Left hindlimb (tissue), 1 donor: ENCODE measurements at places on chromosomes 11 and 22.

GRCh38 chr22:11605468-11605981, 3922.5 kb upstream of the OR11H1 start:
- DNase-seq: no peak

- DNase-seq: peak; percentile 63
Measured at GRCh38 chr22:50674606-50675552, 2.3 kb downstream of the SHANK3 start.

DNA sequence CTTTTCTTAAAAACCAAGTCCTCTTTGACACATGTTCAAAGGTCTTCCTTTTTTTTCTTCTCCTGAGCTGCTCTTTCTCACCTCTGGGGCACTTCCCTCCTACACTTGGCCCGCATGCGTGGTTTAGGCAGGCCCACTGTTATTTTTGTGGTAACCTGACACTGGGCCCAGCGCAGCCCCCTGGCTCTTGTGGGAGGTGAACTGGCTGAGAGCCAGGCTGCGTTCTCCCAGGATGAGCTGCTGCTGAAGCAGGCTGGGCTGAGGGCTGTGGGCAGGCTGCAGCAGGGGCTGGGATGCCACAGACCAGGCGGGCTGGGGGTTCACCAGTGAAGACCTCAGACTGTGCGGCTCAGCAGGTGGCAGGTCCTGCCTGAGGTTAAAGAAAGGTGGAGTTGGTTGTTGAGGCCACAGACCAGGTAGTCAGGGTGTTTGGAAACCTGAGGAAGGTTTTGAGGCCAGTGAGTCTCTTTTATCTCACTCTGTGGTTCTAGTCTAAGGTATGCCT, 72.4 kb downstream of the TEAD1 start:
- peak; percentile 78 for DNase-seq

DNA sequence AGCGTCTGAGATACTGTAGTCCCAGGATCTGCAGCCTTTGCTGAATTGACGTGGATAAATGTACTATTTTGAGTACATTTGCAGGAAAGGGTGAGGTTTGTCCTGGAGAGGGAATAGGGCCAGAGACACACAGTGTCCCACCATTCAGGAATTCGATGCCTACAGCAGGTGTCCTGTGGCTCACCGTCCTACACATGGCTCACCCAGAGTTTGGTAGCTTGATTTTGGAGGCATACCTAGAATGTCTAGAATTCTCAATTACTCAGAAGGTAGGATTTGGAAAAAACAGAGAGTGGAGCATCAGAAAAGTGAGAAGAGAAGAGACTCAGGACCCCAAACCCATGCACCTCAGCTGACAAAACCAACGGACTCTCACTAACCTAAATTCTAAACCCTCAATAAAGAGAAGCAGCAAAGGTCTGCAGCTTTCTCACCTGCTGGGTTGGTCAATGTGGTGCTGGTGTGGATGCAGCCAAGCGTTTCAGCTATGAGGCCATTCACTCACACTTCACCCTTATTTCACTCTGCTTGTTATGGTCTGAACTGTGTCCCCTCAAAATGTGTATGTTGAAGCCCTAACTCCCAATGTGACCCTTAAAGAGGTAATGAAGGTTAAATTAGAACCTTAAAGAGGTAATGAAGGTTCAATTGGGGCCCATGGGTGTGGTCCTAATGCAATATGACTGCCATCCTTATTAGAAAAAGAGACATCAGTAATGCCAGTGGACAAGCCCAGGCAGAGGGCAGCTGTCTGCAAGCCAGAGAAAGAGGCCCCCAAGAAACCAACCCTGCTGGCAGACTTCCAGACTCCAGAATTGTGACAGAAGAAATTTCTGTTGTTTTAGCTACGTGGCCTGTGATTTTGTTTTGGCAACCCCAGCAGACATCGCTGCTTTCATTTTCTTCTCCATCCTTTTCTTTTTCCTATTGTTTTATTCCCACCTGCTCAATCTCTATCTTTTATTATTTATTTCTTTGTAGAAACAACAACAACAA, 187.8 kb downstream of the SNX19 start:
- no peak for DNase-seq
